Stimulated activated CD8-positive, alpha-beta memory T cell treated with anti-CD3 and anti-CD28 coated beads, Interleukin-7, amount 100 ng/mL, for 1 hour (primary cell): ENCODE measurements at places on chromosomes 2 and 18.

- DNase-seq, result no peak
Observed at GRCh38 chr2:88590998-88591613, 36.2 kb downstream of the EIF2AK3 start.

DNA sequence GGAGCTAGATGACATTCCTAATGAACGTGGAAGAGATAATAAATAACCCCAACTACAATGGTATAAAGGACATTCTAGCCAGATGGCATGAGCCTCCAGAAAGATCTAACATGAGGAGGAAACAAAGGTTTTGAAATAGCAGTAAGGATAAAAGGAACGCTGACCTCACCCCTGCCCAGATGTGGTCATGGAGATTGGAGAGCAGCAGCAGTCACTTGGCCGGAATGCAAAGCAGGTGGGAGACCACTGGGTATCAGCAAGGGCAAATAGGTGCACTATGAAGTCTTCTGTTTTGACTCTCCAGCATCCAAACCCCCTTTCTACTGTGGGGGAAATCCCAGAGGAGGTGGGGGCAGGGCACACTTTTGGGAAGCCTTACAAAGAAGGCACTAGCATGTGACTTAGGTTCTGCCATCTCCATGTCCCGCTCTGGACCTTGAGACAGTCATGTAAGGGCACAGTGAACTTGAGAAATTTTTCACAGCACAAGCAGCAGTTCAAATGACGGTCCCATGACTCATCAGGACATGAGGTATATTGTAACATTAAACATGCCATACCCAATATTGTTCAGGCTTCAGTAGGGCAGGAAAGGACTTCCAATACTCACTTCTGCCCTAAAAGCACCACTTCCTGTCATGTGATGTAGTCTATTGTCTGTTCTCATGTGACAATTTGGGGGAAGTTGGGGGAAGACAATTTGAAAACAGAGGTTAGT is 55.2 kb downstream of the METTL4 start:
- no peak for DNase-seq

GRCh38 chr18:47868744-47869143 is 61.7 kb downstream of the SMAD2 start:
- no peak for DNase-seq

DNA sequence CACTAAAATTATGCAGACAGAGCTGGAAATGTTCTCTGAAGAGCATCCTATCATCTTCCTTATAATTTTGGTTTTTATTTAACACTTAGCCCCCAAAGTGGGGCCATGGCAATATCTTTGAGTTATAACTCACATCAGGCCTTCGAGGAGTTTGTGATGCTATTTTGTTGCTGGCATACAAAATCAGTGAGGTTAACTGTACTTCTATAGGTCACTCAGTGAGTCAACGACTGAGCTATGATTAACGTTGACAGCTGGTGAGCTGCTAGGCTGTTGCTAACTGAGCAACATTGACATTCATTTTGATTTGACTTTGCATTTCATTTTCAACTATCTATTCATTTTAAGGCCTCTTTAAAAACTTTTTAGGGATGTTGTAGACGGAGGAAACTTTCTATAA is 50.0 kb downstream of the GPD2 start:
- no peak for DNase-seq

- DNase-seq, result no peak
Observed at GRCh38 chr2:176380341-176380740, 111.1 kb downstream of the MTX2 start.

- no peak for DNase-seq
Observed at GRCh38 chr18:24773101-24773500, 312.7 kb downstream of the HRH4 start.

GRCh38 chr2:26735097-26735496 is 29.0 kb upstream of the SLC35F6 start:
- DNase-seq, result no peak
